Urothelium cell line (cell line): ENCODE measurements at places on chromosomes 3 and 15.

GRCh38 chr3:37859354-37859753 lies 2.3 kb upstream of the CTDSPL start:
- no peak for DNase-seq

DNA sequence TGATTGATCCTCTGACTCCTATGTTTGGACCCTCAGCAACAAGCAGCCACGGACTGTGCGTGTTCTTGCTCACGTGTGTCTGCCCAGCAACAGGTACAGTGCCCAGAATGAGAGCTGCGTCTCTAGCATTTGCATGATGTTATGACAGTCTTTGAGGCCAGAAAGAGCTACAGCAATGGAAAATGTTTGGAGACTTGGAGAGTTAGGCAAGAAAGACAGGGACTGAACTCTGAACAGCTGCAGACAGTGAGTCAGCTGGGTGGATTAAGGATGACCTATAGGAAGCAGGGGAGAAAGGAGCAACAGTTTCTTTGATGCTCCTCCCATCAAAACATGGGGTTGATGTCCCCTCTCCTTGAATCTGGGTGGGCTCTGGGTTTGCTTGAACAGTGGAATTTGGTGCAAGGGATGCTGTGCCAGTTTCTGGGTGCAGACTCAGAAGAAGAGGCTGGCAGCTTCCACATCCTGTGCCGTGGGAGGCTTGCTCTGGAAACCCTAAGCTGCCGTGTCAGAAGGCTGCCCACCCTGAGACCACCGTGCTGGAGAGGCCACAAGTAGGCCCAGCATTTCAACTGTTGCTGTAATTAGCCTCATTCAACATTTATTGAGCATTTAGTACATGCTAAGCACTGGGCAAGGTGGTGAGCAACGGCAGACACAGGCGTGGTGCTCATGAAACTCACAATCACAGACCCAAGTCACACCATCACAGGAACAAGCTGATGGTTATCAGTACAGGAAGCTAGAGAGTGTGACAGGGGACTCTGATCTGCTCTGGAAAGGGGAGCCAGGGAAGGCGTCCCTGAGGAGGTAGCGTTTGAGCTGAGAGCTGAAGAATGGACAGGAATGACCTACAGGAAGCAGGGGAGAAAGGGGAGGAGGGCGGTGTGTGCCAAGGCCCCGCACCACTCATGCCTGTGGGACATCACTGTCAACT lies 21.7 kb downstream of the CCR9 start:
- no peak for DNase-seq

GRCh38 chr3:45931496-45931895 lies 11.8 kb upstream of the CXCR6 start:
- no peak for DNase-seq

- no peak for DNase-seq
Measured at GRCh38 chr3:100637197-100637631, 27.8 kb downstream of the ADGRG7 start.

DNA sequence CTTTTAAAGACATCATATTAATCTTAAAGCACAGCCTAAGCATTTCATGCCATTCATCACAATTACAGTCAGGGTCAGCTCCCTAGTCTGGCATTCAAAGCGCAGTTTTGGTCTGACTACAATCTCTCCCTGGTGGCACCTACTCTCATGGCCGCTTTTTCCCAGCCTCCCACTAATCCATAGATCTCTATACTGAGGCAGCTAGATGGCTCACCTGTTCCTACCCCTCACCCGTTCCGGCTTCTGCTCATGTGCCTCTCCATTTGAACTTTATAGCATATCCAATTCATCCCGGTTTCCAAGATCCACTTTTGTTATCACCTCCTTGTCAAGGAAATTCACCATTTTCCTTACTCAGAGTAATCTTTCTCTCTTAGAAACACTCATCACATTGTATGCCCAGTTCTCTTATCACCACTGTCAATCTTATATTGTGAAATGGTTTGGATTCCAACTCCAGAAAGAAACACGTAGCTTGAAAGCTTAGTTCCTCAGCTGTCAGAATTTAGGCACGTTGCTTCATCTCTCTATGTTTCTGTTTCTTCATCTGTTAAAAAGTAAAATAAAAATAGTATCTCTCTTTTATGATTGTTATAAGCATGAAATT lies 220.0 kb upstream of the UBE2E2 start:
- DNase-seq, result no peak

DNA sequence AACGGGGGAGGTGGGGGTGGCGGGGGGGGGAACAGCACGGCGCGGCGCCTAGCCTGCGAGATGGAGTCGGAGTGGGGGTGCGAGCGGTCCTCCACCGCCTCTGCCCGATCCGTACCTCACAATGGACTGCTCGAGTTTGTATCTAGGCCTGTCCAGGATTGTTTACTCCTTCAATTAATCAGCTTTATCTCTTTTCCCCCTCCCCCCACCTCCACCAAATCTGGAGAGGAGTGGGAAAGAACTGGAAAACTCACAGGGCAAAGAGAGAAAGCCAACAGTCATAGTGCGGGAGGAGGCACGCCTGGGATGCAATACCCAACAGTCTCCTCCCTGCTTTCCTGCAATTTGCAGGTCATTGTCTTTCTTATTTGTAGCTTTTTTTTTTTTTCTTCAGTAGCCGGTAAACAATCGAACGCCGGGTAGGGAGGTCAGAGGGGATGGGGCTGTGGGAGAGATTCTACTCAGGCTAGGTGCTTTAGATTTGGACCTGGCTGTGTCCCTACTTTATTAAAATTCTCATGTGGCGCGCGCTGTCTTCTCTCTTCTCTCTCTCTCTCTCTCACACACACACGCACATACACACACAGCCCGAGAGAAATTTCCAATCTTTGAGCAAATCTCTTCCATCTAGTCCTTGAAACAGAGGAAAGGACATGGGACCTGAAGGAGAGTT lies 6.9 kb upstream of the MEIS2 start:
- no peak for DNase-seq

- peak; percentile 91 for DNase-seq
Measured at GRCh38 chr15:93072411-93073394, 16.3 kb downstream of the RGMA start.

GRCh38 chr3:66472313-66473134 lies 28.3 kb downstream of the LRIG1 start:
- DNase-seq, result peak; percentile 36
